ENCODE measurements at places on chromosomes 1 and 21.

- no peak for DNase-seq
Measured at GRCh38 chr1:240528591-240528990, 83.4 kb downstream of the GREM2 start.

GRCh38 chr1:65431111-65431705 lies 10.7 kb downstream of the LEPR start:
- no peak for DNase-seq

DNA sequence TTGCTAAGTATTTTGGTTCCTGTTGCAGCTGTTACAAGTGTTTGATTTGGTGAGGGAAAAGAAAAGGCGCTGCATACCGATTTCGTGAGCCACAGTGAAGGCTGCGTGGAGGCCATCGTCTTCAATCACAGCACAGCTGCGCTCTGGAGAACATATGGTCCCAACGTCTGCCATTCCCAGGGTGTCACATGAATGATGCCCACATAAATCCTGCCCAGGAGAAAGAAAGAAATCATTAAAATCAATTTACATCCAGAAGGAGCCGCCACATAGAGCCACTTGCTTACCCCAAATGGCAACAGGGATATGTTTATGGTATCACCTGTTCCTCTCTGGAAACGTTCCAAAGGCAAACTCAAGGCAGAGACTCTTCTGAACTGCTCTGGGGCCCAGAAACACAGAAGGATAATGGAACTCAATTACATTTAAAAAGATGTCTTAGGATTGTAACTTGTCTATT lies 12.2 kb downstream of the ADAMTS5 start:
- DNase-seq: no peak

GRCh38 chr1:218772575-218772974 lies 401.1 kb upstream of the LYPLAL1 start:
- no peak for DNase-seq

GRCh38 chr1:9537863-9538668 lies 1.2 kb upstream of the SLC25A33 start:
- no peak for DNase-seq

DNA sequence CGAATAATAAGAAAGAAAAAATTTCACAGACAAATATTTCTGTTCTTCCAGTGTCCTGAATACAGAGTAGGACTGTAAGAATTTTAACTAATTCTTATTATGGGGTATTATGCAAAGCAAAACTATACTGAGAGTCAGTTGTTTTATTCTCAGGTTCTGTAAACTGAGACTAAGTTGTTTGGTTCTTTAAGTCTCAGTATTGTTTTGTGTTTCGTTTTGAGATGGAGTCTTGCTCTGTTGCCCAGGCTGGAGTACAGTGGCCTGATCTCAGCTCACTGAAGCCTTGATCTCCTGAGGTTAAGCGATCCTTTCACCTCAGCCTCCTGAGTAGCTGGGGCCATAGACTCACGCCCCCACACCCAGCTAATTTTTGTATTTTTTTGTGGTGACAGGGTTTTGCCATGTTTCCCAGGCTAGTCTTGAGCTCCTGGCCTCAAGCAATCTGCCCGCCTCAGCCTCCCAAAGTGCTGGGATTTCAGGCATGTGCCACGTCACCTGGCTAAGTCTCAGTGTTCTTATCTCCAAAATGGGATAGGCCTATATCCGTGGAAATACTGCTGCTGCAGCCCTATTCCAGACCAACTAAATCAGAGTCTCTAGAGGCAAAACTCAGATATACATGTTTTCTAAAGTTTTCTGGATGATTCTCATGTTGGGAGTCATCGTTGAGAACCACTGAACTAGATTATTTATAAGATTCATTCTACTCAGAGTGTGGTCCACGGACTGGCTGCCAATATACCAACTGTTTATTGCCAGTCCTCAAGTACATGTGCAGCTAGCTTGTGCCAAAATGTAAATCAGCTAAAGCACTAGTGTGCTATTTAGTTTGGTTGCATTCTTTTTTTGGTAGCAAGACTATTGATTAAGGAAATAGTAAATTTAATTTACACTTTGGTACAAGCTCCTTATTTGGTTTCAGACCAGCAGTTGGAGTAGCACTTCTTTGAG lies 116.6 kb downstream of the HS2ST1 start:
- no peak for DNase-seq

- DNase-seq: no peak
Measured at GRCh38 chr1:226653311-226653921, 85.7 kb downstream of the ITPKB start.

GRCh38 chr21:17461582-17461981 lies 51.3 kb upstream of the CXADR start:
- DNase-seq: no peak

DNA sequence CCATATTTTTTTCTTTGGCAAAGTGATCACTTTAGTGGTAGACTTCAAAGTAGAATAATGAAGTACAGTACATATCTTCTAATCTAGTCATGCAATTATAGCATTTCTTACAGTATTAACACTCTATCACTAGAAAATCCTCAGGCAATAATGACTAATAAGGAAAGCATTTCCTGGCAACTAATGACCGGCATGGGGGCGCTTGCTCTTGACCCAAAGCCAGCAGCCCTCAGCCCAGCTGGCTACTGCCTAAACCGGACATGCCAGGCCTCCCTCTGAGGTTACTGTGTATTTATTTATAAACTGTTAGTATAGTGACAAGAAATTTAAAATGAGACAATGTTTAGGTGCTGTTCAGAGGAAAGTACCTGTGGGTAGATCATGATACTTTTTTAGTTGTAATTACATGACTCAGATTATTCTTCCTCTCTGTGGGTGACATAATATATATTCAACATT lies 633.8 kb downstream of the PTPRC start:
- DNase-seq: no peak

GRCh38 chr1:179094818-179095217 lies 12.9 kb downstream of the TOR3A start:
- no peak for DNase-seq

- no peak for DNase-seq
Measured at GRCh38 chr21:45305836-45306235, 18.1 kb upstream of the POFUT2 start.

GRCh38 chr1:56803561-56804156 lies 15.5 kb downstream of the FYB2 start:
- peak; percentile 83 for DNase-seq

GRCh38 chr1:244730153-244730933 lies 77.4 kb downstream of the DESI2 start:
- peak; percentile 43 for DNase-seq

GRCh38 chr1:246078126-246078887 lies 428.8 kb downstream of the SMYD3 start:
- no peak for DNase-seq

DNA sequence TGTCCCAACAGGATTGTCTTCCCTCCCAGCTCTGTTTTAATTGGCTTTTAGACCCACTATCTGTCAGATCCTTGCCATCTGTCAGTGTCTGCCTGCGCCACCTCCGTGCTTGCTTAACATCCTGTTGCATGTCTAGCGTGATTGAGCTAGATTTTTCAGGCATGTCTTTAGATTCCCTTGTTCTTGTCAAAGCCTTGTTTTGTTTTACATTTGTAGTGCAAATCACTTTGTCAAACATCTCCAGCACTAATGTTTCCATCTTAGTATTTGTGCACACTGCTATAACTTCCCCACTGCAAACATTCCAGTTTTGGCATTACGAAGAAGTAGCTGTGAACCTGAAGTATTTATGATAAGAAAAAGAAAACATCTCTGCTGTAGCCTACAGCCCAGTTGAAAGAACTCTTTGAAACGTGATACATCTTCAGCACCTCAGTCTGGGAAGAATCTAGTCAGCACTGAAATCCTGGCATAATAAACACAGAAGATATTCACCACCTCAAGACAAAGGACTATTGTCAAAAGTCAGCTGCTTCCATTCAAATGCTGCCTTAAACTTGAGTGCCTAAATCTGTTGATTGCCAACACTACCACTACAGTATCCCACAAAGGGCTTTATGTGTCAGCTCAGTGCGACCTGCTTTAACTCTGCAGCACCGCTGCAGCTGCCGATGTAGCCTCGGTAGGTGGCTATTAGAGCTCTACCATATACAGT lies 105.0 kb downstream of the FNBP1L start:
- peak; percentile 59 for DNase-seq

DNA sequence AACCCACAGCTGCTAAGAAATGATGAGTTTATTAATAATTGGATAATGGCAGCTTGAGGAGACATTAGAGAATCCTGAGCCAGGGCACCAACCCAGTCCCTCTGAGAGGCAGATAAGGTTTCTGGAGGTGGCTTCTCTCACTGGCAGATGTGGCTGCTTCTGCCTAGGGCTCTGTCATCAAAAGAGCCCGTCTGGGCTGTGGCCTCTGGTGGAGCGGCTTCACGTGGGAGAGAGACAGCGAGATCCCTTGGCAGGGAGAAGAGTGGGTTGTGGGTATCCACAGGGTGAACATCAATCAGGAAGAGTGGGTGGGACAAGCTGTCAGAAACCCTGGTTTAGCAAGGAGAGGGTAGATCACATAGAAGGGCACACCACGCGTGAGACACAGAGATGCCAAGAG lies 30.0 kb downstream of the VWA5B1 start:
- no peak for DNase-seq

GRCh38 chr1:88813471-88813870 lies 77.9 kb downstream of the GTF2B start:
- no peak for DNase-seq
